ENCODE measurements at places on chromosomes 3 and 15.

DNA sequence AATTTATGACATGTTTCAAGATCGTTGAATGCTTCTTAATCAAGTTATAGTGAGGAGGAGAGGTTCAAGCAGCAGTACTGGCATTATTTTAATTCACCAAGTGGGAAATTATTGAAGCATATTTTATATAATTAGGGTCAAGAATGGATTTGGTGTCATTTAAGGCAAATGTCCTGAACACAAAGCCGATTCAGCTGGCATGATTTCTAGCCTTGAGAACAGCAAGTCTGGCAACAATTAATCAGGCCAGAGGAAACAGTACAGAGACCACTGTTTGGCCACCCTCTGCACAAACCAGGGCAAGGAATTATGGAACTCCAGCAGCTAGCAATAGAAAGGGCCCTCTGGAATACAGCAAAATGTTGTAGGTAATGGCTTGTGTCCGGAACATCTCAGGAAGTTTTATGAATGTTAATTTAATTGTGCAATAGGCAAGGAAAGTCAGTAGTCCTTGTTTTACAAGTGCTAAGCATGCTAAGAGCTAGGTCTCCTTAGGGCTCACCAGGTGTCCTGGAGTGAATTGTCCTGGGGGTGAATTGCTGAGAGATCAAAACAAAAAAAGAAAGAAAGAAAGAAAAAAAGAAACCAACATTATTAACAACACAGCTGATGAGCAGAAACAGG, 38.7 kb upstream of the SNRK start:
- DNase-seq = no peak

DNA sequence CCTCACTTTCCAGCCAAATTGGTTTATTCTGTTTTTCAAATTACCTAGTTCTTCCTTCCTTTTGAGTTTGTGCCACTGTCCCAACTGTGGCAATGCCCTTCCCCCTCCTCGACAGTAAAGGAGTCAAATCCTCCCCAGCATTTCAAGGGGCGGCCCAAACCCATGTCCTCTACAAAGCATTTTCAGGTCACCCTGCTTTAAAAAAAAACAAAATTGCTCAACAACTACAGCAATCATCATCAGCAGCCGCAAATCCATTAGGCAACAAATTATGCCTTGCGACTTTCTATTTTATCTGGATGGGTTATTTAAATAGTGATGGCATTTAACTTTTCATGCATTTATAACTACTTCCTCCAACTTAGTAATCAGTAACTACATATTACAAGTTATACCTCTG, 32.7 kb downstream of the PLD1 start:
- no peak for DNase-seq

- no peak for DNase-seq
Observed at GRCh38 chr3:108475220-108475782, 35.1 kb downstream of the MYH15 start.

- no peak for DNase-seq
Observed at GRCh38 chr3:64163019-64163754, 62.1 kb downstream of the PRICKLE2 start.

DNA sequence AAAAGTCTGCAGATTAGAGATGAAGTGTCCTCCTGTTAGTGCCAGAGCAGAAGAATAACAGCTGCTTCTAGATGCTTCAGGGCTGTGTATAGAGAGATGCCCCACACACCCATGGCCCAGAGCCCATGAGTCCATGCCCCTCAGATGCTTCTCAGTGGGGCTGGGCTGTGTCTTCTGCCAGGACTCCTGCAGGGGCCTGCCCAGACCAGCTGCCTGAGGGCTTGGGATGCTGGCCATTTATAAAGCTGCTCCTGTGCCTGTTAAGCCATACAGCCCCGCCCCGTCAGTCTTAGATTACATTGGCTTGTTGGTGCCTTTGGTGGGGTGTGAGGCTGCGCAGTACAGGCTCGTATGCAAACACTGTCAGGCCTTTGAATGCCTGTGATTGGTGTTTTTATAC, 318.0 kb upstream of the CTDSPL start:
- DNase-seq = no peak
